ENCODE measurements at places on chromosomes 7 and 10.

- DNase-seq: no peak
These were observed 94.0 kb downstream of the RNLS start for GRCh38 chr10:88489107-88489506.

DNA sequence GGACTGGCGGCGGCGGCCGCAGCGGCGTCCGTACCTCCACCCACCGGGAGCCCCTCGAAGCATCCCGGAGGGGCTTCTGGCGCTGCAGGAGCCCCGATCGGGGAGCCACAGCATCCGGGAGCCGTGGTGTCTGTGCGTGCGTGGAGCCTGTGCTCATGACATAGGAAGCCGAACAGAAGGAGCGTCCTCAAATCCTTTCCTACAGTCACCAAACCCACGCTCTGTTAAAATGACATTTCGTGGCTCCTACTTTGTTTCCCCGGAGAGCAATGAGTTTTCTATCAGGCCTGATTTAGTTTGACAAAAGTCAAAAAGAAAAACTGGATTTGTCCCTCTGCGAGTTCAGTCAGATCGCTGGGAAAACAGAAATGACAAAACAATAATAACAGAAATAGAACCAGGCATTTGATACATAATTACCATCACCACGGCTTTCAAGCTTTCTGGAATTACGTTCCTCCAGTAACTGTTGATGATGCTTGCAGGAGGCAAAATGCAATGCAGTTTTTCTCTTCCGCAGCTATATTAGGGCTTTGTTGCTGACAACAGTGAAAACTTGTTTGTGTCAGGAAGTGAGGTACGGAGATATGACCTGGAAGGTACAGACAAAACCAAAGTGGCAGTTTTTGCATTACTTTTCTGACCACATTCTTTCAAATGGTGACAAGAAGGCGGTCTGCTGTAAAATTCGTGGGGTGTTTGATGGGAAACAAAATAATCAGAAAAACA lies 219.3 kb upstream of the MKLN1 start:
- peak; percentile 11 for DNase-seq

DNA sequence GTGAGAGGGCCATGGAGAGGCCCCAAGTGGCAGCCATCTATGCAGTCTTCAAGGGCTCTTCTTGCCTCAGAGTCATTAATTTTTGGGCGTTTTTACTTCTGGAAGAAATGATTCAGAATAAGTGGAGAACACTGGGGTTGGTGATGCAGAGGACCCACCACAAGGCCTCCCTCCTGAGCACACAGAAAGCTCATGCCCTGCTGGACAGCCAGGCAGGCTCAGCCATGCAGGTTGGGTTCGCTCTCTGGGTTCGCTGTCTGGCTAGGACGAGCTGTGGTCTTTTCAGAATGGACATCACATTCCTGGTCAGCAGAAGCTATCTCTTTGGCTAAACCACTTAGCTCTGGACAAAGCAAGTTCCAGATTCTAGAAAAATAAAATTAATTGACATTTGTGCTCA lies 480.8 kb downstream of the RPS24 start:
- DNase-seq: no peak

DNA sequence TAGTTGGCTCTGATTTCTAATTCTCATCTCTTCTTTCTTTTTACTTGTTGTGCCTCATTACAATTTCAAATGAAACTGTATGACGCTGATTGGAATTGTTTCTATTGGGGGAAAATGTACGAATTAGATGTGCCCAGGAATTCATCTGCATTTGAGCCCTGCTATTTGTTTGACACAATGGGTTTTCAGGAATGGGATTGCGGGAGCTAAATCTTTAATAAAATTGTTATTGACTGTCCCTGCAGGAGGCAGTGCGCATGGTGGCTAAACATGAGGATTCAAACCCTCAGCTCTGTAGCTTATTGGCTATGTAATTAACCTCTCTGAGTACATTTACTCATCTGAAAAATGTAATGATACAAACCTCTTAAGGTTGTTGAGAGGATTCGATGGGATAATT lies 181.6 kb downstream of the NXPH1 start:
- DNase-seq: no peak

- DNase-seq: no peak
These were observed 448.1 kb downstream of the ETV1 start for GRCh38 chr7:13541326-13541725.

- no peak for DNase-seq
These were observed 6.0 kb downstream of the LDB1 start for GRCh38 chr10:102113956-102114857.

DNA sequence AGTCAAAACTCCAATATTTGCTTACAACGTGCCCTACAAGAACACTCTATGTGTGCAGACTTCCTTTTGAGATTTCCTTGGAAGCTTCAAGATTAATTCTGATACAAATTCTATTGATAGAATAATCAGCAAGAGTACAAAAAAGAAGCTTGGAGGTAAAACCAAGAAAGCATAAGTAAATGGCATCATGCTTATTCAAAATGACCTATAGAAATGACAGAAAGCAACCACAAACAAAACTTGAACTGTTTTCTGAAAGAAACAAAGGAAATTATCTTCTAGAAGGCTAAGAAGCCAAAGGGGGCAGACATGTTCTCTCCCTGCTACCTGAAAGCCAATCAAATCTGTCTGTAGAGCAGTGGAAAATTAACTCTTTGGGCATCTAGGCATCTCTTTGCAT lies 73.0 kb downstream of the CTNNA3 start:
- no peak for DNase-seq

- DNase-seq: no peak
These were observed 103.3 kb upstream of the PFKP start for GRCh38 chr10:2963889-2964631.

DNA sequence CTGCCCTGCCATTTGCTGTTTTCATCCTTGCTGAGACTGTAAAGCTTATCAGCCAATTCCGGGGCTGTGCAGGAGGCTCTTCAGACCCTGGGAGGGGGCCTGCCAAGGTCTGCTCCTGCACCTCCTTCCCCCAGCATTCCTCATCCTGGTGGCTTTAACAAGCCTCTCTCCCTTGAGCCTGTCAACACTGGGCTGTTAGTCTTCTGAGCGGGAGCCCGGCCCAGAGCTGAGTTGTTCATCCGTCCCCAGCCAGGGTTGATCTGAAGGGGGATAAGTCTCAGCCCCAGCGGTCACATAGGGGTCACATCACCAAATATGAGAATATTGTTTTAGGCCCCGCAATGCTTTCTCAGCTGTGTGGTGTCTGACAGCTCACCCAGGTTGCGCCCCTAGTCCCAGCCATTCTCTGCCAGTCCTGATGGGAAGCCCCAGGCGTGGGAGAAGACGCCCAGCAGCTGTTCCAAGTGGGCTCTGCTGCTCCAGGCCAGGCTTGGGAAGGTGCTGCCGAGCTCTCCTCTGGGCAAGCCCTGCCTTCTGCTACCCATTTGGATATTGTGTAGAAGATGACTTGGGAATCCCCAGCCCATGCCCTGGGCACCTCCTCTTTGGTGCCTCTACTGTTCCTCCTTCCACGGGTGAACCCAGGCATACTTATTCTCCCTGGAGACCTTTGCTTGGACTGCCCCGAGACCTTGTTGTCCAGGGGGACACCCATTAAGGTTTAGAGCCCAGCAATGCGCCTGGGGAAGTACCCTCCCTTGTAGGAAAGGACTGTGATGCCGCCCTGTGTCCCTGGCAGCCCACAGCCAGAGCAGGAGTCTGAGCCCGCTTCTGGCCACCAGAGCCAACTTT lies 23.5 kb upstream of the TRIM8 start:
- no peak for DNase-seq

DNA sequence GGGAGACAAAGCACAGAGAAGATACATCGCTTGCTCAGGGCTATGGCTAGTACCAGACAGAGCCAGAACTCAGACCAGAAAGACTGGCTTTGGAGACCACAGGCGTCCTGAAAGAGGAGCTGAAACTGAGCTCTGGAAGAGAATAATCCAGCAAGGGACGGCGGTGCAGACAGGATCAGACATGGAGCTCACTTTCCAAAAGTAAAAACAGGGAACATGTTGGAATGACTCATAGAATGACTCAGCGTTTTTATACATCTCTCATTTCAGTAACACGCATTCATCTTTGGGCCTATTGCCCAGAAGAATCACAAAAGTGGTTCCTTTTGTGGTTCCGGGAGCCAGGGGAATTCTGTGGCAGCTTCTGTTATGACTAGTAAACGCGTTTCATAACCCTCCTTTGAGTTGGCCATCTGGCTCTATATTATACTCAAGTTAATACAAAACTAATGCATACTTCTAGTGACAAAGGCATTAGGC lies 37.2 kb downstream of the PLEKHS1 start:
- no peak for DNase-seq

DNA sequence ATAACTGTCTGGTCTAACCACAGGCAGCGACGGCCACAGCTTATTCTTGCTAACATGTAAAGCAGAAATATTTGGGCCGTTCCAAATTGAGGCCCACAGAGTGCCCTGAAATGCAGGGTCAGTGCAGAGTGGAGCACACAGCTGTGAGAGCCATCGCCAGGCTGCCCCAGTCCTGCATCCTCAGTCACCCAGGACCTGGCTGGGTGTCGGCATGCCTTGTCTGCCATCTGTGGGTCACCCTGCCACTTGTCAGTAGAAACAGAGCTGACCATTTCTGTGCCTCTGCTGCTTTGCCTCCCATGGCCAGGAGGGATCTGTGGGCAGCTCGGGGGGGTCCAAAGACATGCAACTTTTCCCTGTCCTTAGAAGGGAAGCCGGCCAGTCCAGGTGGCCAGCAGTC lies 57.3 kb upstream of the BTBD16 start:
- no peak for DNase-seq

Measured in activated CD4-positive, CD25-positive, alpha-beta regulatory T cell treated with anti-CD3 and anti-CD28 coated beads, Interleukin-2, amount 50 U/mL, for 16 hours (primary cell).